ENCODE measurements at places on chromosomes 1 and 21.

DNA sequence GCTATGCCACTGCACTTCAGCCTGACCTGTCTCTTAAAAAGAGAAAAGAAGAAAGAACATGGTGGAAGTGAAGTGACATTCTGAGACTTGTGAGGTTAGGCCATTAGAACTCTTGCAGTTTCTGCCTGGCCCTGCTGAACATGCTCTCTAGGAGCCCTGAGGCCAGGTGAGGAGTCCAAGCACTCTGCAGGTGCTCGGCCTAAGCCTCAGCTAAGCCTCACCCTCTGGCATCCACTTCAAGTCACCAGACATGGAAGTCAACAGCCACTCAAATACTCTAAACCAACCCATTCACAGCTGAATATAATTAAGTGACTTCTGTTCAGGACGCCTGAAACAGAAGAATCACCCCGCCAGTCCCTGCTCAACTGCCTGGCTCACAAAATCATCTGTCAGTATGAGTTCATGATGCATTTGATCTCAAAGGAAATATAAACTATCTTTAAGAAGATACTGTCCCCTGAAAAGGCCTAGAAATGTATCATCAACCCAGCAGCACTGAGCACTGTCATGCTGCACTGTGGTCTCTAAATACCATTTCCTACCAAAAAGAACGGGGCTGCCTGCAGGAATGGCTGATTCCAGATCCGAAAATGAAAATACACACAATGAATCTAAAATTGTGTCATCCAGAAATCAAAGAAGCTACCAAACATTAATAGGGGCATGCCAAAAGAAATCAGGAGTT, 118.8 kb downstream of the PSMG1 start:
- DNase-seq = no peak

GRCh38 chr1:233368106-233368788, 40.7 kb downstream of the MAP3K21 start:
- no peak for DNase-seq

- DNase-seq = no peak
Measured at GRCh38 chr1:51605961-51606723, 10.8 kb upstream of the OSBPL9 start.

GRCh38 chr1:247274605-247275256, 18.9 kb downstream of the VN1R5 start:
- no peak for DNase-seq

- no peak for DNase-seq
Measured at GRCh38 chr1:53093778-53094532, 31.9 kb downstream of the PODN start.

DNA sequence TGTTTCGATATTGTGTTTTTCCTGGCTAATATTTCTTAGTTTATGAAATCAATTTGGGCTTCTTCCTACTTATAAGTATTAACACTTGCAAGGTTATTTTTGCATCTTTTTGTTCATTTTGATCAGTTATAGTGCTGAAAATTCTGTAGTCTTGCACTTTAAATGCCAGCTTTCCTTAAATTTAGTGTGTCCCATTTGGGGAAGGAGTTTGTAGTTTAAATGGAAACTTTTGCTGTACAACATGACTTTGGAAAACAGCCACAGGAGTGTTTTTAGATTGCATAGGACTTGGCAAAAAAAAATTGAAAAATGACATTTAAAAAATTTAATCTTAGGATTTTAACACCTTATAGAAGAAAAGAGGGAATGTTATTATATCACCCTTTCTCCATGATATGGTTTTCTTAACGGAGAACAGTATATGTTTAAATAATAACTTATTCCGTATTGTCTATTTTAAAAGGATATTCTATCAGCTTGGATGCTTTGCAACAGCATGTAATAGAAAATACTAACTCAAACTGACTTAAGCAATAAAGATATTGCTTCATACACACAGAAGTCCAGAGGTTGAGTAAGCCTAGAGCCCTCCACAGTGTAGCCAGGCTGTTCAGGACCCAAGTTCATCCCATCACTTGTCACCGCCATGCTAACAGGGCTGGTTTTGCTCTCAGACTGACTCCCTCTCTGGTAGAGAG, 53.8 kb downstream of the LYPLAL1 start:
- no peak for DNase-seq

DNA sequence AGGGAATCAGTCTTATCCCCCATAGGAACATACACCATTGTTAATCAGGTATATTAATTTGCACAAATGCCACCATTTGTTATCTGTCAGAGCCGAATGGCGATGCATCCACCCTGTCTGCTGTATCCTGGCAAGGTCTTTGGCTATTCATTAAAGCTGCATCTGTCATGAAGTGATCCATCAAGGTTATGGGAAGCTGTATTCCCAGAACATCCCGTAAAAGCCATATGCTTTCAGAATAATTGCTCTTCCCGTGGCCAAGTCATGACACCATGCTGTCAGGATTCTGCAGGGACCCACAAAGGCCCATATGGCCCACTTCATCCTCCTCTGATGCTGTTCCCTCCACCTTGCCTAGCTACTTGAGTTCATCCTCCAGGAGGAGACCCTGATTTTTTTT, 103.9 kb downstream of the RAVER2 start:
- DNase-seq = no peak

DNA sequence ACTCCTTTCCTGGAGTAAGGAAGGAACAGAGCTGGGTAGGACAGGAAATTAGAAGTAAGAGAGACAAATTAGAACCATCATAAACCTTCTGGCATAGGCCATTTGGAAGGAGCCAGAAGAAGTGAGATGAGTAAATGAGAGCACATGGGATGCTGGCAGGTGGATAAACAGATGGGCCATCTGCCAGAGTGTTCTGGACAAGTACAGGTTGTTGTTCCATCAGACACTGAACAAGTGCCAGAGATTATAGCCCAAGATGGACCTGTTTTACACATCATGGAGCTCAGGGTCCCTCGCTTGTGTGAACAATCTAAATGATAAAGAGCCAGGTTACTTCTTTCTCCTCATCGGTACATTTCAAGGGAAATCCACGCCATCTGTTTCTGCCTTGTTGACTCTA, 200.3 kb downstream of the HHIPL2 start:
- no peak for DNase-seq

GRCh38 chr1:44542420-44543063, 131.7 kb downstream of the TMEM53 start:
- no peak for DNase-seq

- no peak for DNase-seq
Measured at GRCh38 chr1:109849655-109850054, 61.0 kb upstream of the CSF1 start.

- DNase-seq = no peak
Measured at GRCh38 chr1:51901151-51901550, 22.6 kb upstream of the NRDC start.

GRCh38 chr1:244709076-244709475, 56.1 kb downstream of the DESI2 start:
- no peak for DNase-seq

- no peak for DNase-seq
Measured at GRCh38 chr21:15978215-15978738, 248.5 kb downstream of the USP25 start.

GRCh38 chr1:86872086-86872485, 41.8 kb downstream of the SELENOF start:
- DNase-seq = no peak

DNA sequence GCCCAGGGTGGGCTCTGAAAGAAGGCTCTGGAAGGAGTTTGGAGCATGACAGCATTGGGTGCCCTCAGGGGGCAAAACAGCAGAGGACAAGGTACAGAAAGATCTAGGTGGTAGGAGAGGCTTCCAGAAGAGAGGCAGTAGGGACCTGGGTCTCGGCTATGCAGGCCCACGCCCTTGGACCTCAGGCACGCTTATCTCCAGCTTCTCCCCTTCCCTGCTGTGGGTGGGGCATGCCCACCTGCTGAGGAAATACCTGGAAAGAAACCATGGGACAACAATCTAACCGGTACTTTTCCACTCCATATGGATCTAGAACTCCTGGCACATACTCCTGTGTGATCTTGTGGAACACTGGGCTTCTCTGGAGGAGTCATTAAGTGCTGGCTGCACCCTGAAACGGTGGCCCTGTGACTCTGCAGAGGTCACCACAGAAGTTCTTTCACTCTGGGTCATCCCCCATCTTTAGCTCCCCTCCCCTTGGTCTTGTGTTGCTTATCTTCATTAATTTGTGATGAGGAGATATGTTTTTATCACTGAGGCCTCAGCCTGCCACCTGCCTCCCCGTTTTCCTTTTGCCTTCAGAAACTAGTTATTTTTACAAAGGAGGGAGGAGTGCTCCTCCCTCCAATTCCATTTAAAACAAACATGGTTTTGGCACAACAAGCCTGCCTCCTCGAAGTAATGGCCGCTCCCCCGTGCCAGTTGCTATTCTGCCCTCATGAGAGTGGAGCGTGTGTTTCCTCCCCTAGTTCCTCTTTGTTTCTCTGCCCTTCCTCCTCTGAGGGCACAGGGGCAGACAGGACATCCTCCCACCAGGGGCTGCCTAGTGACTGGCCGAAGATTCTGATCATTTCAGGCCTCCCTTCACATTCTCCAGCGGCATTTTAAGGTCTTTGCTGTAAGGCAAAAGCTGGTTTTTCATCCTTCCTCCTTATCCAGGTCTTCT, 78.0 kb upstream of the ATP5PO start:
- DNase-seq = no peak

- DNase-seq = no peak
Measured at GRCh38 chr1:193322211-193322610, 135.8 kb upstream of the B3GALT2 start.

DNA sequence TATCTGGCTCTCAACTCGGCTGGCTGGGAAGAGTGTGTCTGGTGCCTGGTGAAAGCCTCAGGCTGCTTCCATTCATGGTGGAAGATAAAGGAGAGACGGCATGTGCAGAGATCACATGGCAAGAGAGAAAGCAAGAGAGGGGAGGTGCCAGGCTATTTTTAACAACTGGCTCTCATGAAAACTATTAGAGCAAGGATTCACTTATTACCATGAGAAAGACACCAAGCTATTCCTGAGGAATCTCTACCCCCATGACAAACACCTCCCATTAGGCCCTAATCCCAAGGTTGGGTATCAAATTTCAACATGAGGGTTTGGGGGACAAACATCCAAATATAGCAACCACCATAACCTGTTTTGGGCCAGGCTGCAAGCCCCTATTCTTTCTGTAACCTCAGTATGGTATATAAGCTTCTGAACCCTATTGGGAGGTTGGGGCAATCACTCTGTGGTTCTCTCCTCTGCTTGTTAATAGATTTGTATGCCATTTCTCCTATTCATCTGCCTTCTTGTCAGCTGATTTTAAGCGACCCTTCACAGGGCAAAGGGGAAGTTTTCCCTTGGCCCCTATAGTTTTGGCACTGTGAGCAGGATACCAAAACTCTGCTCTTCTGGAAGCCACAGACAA, 179.0 kb upstream of the TNR start:
- DNase-seq = no peak

DNA sequence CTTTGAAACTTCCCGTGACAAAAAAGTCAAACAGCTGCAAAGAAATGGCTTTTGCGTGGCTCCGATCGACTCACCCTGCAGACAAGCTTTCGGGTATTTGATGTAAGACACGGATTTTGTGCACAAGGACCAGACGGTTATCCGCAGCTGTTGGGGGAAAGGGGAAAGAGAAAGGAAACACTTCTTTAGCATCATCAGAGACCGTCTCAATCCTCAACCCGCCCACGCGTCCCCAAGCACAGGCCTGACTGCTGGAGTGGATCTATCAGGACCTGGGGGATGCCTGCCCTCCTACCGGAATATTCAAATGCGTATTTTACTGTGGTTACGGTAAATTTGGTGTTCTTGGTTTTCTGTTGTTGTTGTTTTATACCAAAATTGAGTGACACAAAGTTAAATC, 11.2 kb downstream of the WRAP73 start:
- no peak for DNase-seq

DNA sequence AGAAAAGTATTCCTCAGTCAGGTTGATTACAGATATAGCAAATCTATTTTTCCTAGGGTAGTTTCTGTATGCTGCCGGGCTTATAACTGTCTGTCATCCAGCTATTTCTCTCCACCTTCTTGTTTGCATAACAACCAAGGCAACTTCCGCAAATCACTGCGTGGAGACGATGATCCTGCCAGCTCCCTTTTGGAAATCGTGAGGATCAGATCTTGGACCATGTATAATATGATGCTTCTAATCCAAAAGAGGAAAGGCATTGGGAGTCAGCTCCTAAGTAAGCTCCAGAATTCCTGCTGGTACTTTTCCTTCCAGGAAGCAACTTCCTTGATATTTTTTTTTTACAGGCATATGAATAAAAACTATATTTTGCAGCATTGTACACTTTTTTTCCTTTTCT, 445 bp upstream of the RGS4 start:
- DNase-seq = no peak

- DNase-seq = no peak
Measured at GRCh38 chr1:168167806-168168205, 11.0 kb upstream of the TIPRL start.

GRCh38 chr1:214396330-214396729, 115.4 kb downstream of the SMYD2 start:
- no peak for DNase-seq

DNA sequence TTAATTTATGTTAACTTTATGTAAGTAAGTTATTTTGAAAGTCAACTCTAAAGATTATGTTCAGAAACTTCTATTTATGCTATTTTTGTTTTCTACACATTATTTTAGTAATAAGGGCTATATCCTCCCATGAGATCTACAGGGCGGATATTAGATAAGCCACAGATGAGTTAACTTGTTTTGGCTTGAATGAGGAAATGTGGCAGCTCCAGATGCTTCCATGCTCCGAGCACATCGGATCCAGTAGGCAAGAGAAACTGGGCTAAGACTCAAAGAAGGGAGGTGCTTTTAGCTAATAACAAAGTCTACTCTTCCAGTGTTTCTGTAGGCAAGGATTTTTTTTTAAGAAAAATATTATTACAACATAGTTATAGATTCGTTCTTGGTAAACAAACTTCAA, 20.0 kb upstream of the LAMC1 start:
- no peak for DNase-seq

- DNase-seq = no peak
Measured at GRCh38 chr1:186330758-186331157, 44.3 kb downstream of the TPR start.

DNA sequence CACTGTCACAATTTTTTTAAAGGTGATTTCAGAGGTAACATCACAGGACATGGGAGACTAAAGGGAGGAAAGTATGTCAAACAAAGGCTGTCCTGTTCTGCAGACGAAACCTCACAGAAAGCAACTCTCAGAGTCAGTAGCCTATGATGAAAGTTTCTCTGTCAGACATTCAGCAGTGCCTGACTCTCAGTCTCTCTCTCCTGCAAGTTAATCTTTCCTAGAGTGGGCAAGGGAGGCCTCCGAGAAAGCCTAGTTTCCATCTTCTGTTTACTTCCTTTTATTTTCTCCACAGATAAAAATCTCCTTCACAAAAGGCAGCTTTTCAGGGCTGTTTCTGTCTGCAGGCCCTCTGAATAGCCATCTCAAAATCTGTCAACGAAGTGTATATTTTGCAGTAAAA, 24.9 kb upstream of the FMO2 start:
- DNase-seq = no peak
